SIG-M5 (cell line): ENCODE measurements at places on chromosomes 4 and X.

DNA sequence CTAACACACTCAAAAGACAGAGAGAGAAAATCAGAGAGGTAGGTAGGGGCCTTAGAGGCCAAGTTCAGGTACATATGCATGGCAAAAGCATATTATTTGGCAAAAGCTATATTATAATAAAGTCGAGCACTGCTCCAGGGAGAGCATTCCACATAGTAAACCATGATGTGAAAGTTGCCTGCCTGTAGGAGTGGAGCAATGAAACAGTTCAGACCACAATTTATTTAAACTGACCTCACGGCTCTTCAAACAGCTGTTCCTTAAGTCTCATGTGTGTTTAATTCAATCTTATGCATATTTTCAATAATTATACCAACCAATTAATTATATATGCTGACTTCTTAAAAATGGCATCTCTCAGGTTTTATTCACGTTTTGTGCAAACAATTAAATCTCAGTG lies 3.3 kb downstream of the RFC1 start:
- no peak for DNase-seq

GRCh38 chrX:153560000-153560399 lies 38.9 kb downstream of the CCNQ start:
- no peak for DNase-seq

DNA sequence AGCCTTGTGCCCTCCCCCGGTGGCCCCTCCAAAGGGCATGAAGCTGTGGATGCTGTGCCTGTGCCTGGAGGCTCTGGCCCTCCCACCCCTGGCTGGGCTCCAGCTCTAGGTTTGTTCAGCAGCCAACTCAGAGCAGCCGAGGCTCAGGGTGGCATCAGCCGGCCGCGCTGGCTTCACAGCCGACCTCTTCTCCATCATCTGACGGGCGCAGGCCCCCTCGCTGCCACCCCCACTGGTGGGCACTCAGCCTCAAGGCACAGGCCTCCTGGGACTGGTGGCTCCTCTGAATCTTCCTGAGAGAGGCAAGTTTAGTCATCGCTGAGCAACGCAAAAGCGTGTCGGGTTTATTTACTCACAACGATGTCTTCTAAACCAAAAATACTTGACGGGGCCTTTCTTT lies 46.0 kb downstream of the PCGF3 start:
- no peak for DNase-seq

DNA sequence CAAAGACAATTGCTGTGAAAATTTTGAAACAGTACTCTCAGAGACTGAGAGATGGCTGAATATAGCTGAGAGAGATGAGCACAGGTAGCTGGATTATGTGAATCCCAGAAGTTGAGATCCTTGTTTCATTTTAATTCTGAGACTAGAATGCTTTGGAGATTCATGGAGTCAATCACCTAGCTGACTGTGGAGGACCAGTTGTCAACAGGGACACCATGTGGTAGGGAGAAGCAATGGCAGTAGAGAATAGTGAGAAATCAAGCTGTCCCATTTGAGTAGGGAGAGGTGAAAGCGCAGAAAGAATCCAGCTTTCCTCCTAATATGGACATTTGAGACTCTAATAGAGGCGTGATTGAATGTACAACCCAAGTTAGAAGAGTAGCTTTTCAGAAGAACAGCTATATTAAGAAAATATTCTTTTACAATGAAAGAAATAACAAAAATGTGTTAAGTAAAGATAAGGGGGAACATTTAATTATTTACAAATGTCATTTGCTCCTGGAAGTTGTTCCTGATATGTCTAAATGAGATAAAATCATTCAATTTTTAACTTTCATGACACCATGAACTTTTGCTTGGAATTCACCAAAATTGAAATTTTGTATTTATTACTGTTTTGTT lies 30.3 kb upstream of the GLRB start:
- no peak for DNase-seq

DNA sequence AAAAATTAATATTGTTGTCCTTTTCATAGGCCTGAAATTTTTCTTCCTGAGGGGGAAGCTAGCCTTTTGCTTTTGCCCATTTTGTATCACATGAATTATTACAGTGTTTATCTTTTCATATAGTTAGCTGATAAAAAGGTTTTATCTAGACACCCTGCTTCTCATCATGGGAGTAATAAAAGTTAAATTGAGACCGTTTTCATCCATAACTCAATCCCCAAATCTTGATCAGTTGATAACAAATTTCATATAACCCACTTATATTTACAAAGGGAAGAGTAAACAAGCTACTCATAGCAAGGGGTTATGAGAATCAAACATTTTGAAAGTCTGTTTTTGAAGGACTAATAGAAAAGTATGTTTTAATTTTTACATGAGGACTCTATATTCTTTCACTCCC lies 23.5 kb upstream of the DCX start:
- no peak for DNase-seq

DNA sequence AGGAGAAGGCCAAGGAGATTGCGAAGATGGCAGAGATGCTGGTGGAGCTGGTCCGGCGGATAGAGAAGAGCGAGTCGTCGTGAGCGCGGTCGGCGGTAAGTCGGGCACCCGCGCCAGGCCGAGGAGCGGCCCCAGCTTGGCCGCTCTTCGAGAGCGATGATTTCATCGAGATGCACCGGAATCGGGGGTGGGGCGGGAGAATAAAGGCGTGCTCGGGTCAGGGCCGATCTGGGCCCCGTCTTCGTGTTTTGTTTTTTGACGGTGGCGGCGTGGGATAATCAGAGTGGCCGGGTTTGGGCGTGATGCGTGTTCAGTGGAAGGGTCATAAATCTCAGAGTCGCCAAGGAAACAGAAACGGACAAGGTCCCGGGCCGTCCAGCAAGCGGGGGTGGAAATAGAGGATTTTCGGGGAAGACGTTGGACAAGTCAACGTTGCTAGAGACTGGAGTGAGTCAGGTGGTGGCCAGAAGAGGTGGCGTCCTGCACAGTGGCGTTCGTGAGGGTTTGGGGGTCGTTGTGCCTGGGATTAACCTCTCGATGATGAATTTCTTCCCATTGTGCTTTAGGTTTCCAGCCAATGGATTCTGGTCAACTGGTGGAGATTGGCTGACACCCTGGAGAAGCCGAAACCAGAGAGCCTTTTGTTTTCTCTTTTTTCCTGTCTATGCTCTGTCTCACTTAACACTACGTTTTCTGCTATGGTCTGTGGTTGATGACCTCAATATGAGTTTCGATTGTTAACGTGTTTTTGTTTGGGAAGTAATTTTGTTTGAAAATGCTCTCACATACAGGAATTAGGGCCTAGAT lies 882 bp downstream of the MRFAP1 start:
- no peak for DNase-seq

DNA sequence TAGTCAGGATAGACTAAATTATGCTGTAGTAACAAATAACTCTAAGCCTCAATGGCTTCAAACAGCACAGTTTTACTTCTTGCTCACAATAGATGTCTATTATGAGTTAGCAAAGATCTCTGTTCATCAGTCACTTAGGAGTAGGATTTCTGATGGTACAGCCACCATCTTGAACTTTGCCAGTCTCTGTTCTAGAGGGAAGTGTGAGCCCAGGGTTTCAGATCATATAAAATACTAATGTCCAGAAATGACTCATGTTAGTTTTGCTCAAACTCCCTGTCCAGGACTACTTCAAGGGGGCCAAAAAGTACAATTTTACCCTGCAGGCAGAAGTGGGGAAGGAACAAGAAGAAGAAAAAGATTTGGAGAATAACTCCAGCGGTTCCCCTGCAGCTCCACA lies 77.1 kb upstream of the LSM6 start:
- DNase-seq = no peak

DNA sequence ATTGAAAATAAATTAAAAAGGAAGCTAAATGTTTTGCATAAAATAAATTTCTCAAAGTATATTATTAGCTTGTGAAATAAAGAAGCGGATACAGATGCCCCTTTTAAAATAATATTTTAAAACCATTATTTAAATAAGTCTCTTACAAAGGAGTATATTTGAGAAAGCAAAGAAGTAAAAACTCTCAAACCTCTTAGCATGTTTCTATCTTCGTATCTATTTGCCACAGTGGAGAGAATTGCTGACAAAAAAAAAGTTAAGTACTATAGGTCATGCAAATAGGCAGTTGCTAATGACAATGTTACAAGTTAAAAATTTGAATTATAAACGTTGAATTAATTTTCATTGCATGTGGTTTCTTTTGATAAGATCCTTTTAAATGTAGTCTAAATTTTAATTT lies 44.5 kb upstream of the PDGFRA start:
- no peak for DNase-seq

- no peak for DNase-seq
These were observed 24.8 kb downstream of the HOPX start for GRCh38 chr4:56656346-56656643.

- no peak for DNase-seq
These were observed 1100.9 kb downstream of the RPA4 start for GRCh38 chrX:97984641-97985040.

DNA sequence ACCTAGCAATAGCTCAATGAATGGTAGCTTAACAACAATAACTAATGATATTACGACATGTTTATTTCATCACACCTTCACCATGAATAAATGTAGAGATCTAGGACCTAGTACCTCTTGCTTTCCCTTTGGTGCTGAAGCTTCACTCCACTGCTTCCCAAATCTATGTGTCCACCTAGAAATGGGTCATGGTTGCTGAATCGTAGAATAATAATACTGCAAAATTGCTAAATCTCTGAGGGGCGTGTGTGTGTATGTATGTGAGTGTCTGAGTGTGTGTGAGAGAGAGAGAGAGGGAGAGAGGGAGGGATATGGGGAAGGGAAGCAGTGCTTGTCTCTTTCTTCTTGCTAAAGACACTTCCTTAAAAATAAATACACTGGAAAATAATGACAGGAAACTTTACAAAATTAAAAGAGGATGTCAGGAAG lies 109.3 kb upstream of the BMP2K start:
- no peak for DNase-seq

DNA sequence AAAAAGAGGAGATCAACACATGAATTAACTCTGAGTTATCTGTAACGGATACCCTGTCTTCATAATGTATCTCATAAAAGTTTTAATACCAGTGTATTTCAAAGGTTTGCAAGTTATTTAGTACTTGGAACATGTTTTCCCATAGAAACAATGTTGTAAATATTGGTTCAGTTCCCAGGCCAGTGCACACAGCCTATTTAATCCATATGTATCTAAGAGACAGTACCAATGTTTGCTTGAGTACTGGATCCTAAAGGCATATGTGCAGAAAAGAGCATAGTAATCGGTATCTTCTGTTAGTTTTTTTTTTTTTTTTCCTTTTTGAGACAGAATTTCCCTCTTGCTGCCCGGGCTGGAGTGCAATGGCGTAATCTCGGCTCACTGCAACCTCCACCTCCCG lies 46.1 kb downstream of the SLIT2 start:
- DNase-seq = no peak

- DNase-seq = no peak
These were observed 32.2 kb downstream of the PSAPL1 start for GRCh38 chr4:7402526-7402925.

GRCh38 chr4:86891762-86892635 lies at the start of gene C4orf36:
C4orf36 (minus strand) TSS chr4:86892422; CDS start chr4:86891520, 902 bp downstream.
- no peak for DNase-seq

- no peak for DNase-seq
These were observed at the start of gene EVC2 for GRCh38 chr4:5708449-5709206. EVC2 (minus strand) TSS chr4:5708559; CDS start chr4:5708513, 46 bp downstream.

DNA sequence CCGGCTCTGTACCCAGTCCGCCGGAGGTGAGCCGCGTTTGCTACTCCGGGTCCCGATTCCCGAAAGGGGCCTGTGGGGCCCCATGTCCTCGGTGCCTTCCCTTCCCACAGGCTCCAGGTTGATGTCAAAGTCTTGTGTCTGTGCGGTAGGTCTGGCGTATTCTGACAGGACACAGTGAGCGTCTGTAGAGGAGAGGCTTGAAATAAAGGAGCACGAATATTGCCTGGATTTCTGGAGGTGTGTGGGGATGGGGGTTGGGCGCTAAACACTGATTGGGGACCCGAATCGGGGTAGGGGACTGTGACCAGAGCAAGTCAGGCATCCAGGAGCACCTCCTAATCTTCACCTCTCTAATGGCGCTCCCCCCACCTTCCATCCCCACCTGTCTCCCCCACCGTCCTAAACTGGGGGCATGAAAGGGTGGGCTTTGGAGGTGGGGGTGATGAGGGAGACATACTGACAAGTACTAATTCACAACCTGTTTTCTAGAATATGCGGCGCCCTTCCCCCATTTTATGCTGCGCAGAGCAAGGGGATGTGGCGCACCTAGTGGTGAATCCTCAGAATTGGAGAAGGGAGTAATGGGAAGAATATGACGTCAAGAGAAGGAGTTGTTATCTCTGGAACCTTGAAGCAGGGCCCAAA lies 855 bp downstream of the GPRASP2 start:
- no peak for DNase-seq

DNA sequence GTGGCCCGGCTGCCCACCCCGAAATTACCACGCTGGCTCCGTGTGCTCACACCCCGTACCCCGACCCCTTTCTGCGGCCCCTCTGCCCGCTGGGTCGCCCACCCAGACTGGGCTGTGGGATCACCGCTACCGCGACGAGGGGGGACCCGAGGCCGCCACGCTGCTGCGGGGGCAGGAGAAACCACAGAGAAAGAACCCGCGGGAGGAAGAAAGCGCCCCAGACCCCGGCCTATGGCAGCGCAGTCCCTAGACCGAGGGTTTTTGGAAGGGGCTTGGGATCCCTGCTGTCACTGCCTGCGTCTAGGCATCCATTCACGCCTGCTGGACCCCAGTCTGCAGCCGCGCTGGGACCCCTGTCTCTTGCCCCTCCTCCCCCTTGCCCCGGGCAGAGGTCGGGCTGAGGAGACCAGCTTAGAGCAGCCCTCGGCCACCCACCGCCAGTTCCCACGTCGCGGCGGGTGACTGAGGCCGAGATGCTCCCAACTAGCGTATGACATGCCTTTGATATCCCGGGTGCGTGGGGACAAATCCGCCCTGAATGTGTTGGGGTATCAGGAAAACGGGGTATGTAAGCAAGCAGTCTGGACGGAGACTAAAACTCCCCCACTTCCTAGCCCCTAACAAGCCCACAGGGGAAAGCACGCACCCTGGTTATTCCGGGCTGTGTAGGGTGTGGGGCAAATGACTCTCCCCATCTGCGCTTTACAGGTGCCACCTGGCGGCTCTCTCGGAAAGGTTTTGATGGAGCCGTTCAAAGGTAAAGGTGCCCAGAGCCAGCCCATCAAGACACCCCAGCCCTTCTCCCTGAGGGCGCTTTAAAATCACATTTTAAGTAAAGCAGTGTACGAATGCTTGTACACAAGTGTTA lies 862 bp upstream of the INPP4B start:
- DNase-seq = no peak

GRCh38 chr4:99811850-99812249 lies 4.8 kb upstream of the DAPP1 start:
- peak; percentile 19 for DNase-seq

- no peak for DNase-seq
These were observed 63.4 kb upstream of the ENPEP start for GRCh38 chr4:110412354-110413065.

GRCh38 chrX:107701493-107702121 lies 73.3 kb downstream of the PRPS1 start:
- peak; percentile 8 for DNase-seq

- no peak for DNase-seq
These were observed 8.0 kb upstream of the KCNE5 start for GRCh38 chrX:109632906-109633504.
